ENCODE measurements at places on chromosomes 5 and 9.

DNA sequence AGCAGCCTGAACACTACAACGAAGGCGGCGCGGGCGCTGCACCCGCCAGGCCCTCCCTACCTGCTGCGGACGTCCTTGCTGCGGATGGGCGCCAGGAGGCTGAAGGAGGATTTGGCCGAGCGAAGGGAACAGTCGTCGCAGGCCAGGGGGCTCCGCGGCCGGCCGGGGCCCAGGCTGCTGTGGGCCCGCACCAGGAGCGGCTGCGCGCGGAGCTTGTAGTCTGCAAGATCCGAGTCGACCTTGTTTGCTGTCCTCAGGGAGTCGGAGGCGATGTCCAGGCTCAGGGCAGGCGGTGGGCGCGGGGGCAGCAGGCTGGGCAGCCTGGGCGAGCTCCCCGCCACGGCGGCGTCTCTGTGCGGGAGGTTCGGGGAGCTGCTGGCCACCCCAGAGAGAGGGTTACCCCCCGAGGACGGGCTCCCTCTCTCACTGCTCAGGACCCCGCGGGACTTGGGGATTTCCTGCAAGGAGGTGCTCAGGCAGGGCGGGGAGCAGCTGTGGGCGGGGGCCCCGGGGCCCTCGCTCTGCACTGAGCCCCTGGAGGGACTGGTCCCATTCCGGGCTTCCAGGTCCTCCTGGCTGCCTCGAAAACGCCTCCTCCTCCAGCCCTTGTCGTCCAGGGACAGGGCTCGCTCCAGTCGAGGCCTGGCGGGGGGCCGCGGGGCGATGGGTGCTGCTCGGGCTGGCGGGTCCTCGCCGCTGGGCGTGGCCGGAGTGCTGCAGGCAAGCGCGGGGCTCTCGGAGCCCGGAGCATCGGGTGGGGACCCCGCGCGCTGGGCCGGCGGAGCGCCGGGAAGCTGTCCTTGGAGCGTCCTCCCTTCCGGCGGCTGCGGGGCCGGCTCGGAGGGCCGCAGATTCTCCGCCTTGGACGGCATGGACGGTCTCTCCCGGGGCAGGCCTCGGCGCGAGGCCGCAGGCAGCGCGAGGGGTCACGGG lies 831 bp downstream of the INPP5E start:
- peak overlapping the region; percentile 87 for H3K4me3 ChIP-seq
- peak; percentile 71 for DNase-seq
- peaks cover 22% of the 10 kb centered on the region for H3K4me1 ChIP-seq
- no peaks in the 10 kb centered on the region for H3K27me3 ChIP-seq

GRCh38 chr9:81546489-81546888 lies 142.9 kb downstream of the TLE1 start:
- no peak for DNase-seq
- no peak overlapping the region for H3K27ac ChIP-seq
- H3K4me3 ChIP-seq = no peak overlapping the region
- H3K36me3 ChIP-seq = no peaks in the 10 kb centered on the region

GRCh38 chr5:137410234-137411010 lies 88.7 kb downstream of the SPOCK1 start:
- no peak for DNase-seq
- H3K4me3 ChIP-seq = no peak overlapping the region
- no peak overlapping the region for H3K27ac ChIP-seq

GRCh38 chr9:22416692-22417060 lies 29.9 kb upstream of the DMRTA1 start:
- no peaks in the 10 kb centered on the region for H3K27me3 ChIP-seq
- DNase-seq = no peak
- no peaks in the 10 kb centered on the region for H3K36me3 ChIP-seq
- no peak overlapping the region for H3K27ac ChIP-seq
- H3K4me3 ChIP-seq = no peak overlapping the region

Measured in SJCRH30 (cell line).